T-cell (primary cell): ENCODE measurements at places on chromosomes 5 and 9.

DNA sequence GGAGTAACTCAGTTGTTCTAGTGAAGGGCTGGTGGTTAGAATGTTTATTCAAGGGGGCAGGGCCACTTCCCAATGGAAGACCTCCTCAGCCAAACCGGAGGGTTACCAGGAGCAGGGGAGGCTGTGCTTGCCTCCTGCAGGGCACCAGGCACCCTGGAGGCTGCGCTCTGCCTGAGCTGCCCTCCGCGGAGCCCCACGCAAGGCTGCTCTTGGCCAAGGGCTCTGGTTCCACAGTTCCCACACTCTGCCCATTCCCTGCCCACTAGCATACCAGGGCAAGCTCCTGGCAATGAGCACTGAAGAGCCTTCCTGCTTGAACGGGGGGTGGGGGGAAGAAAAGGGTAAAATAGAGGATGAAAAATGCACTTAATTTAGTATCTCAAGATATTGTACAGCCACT lies 35.5 kb upstream of the PTCH1 start:
- DNase-seq: no peak

DNA sequence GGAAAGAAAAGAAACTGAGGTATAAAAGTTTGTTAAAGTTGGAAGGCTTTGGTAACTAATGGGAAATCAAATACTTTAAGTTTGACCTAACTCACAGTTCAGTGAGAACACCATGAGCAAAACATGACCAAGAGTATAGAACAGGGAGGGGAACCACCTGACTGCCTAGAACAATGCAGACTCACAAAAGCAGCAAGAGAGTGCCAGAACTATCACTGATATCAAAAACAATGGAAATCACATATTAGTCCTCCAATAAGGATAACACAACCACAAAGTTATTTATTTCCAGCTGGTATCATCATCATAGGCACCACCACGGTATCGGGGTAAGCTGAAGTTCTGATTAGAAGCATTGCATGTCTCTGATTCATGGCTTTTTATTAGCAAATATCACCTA lies 77.5 kb downstream of the TRPM6 start:
- no peak for DNase-seq

GRCh38 chr5:72937517-72938061 lies 18.3 kb upstream of the FCHO2 start:
- DNase-seq: no peak

DNA sequence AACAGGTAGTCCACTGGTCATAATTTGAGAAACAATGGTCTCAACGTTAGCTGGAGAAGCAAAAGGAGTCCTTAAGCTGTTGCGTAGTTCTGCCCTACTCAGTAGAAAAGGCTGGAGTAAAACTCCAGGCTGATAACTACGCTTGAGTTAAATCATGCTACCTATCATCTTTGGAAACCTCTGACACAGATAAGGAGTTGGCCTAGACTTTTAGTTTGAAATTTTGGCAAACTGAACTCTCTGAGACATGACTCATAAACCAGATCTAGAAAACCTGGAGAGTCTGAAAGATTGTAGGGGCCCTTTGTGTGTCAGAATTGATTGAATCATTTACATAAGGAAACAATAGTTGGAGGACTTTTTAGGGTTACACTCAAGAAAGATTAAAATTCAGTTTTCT lies 26.3 kb downstream of the NMUR2 start:
- no peak for DNase-seq

DNA sequence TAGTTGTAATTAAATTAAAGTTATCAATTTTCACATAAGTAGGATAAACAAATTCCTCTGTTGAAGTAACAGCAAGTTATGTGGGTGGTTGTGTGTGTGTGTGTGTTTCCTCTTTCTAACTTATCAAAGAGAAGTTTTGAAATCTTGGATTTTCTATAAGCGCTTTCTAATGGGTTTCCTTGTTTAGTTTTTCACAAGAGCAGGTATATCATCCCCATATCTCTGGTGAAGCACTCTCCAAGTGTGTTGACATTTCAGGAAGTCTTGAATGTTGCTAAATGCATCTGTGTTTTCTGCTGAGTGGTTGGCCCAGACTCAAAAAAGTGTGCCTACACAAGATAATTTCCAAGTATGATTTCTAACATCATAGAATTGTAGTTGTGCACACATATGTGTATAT lies 43.3 kb downstream of the PRDM6 start:
- no peak for DNase-seq

DNA sequence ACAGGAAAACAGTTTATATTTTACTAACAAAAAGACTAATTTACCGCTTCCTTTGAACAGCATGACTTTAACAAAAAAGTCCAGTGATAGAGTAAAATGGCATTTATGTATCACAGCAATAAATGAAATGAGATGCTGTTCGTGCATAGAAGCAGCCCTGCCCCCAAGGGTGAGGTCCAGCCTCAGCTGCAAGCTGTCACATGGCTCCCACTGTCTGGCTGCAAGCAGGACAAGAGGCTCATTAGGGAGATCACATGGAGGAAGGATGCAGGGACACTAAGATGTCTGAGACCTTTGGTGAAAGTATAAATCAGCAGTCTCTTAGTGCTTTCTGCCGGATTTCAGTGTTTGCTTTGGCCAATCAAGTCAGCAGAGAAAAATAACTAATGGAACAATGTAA lies 23.0 kb downstream of the GDNF start:
- no peak for DNase-seq

DNA sequence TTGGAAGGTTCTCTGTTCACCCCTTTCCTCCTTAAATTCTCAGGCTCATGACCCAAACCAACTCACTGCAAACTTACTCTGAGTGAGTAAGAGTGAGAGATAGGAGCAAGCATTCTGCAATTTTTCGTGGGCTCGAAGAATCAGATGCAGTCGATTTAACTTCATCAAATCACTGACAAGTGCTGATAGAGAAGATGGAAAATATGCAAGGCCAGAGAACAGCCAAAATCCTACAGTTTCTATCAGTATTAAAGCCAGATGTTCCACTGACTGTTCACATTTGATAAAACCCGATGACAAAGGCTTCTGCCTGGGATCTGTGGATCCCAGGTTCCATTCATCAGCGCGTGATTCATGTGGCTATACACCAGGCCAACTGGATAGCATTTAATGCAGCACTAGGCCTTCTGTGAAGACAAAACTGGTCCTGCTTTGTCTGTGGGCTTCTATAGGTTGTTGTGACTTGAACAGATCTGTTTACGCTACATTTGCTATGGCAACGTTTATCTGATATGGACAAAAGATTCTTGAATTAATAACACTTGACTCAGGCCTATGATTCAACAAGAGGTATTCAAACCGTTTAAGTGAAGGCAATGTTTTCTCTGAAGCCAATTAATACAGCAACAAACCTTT lies 251.2 kb downstream of the NFIB start:
- no peak for DNase-seq

- no peak for DNase-seq
Measured at GRCh38 chr5:42596817-42597216, 159.8 kb upstream of the CCDC152 start.

- no peak for DNase-seq
Measured at GRCh38 chr5:32506799-32507198, 62.3 kb upstream of the ZFR start.

GRCh38 chr5:175859916-175860315 lies 11.5 kb upstream of the CPLX2 start:
- DNase-seq: no peak

DNA sequence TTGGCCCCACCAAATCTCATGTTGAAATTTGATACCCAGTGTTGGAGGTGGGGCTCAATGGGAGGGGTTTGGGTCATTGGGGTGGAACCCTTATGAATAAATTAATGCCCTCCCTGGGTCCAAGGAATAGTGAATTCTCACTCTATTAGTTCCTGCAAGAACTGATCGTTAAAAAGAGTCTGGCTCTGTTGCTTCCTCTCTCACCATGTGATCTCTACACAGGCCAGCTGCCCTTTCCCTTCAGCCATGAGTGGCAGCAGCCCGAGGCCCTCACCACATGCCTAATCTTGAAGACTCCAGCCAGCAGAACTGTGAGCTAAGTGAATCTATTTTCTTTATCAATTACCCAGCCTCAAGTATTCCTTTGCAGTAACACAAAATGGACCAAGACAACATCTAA lies 106.0 kb downstream of the CAAP1 start:
- no peak for DNase-seq

- DNase-seq: no peak
Measured at GRCh38 chr5:18114151-18114757, 480.0 kb downstream of the TAF11L14 start.

DNA sequence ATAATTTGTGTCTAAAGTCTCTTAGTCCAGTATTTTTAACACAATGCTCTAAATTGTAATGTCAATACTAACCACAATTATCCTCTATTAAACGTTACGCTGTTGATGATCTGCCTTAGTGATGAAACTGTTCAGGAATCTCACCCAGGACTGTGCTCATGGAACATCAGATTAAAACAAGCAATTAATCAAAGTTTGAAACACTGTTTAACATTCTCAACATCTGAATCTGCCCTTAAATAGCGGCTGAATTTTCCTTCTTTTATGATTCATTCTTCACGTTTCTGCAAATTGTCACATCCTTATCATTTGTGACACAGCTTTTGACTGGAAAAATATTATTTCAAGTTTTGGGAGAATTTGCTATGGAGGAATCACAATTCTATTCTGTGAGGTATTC lies 113.8 kb downstream of the MARCHF11 start:
- no peak for DNase-seq

DNA sequence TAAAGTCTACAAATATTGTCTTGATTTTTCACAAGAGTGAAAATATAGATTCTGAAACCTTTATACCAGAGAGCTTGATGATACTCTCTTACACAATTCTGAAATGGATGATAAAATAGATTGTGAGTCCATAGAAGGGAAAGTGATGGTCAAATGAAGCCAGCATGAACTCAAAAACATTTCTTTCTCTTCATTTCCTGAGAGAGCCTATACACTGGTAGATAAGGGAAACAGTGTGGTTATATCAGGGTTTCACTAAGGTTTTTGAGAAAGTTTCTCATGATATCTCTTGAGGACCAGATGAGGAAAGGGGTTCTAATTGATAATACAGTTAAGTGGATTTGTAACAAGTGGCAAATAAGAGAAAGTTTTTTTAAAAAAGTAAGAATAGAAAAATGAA lies 254.1 kb downstream of the PJA2 start:
- no peak for DNase-seq

DNA sequence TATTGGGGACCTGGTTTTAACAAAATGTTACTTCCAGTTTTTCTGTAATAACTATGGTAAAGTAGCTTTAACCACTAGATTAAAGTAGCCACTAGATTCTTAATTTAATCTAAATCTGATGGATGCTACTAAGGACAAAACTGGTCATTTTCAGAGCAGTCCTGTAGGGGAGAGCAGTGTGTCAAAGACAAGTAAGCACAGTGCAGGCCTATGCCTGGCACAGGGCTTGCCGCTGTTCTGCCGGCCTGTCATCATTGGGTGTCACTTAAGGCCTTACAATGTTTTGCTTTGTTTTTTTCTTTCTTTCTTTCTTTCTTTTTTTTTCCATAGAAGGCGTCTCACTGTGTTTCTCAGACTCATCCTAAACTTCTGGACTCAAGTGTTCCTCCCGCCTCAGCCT lies 53.0 kb upstream of the NXNL2 start:
- DNase-seq: no peak

GRCh38 chr5:115800108-115800507 lies 16.4 kb downstream of the CDO1 start:
- no peak for DNase-seq

- no peak for DNase-seq
Measured at GRCh38 chr9:87798261-87798833, 72.4 kb downstream of the CTSL start.

- no peak for DNase-seq
Measured at GRCh38 chr5:154402611-154403010, 43.2 kb upstream of the SAP30L start.

GRCh38 chr5:126499853-126500342 lies 76.7 kb downstream of the GRAMD2B start:
- DNase-seq: no peak

DNA sequence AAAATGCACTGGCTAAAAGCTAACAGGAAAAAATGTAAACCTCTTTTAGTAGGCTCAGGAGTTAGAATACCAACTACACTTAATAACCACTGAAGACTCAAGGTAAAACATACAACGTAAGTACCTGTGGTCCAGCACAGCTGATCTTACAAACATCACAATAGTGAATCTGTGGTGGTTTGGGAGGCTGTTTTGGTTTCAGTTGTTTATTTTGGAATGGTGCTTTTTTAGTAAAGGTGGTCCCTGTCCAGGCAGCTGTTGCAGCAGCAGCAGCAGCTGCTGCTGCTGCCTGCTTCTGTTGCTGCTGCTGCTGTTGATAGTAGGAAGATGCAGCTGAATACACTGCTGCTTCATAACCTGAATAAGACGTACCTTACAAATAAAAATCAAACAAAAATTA lies 37.9 kb downstream of the ZFR start:
- no peak for DNase-seq

- DNase-seq: no peak
Measured at GRCh38 chr5:116013207-116013785, 19.0 kb upstream of the ARL14EPL start.

DNA sequence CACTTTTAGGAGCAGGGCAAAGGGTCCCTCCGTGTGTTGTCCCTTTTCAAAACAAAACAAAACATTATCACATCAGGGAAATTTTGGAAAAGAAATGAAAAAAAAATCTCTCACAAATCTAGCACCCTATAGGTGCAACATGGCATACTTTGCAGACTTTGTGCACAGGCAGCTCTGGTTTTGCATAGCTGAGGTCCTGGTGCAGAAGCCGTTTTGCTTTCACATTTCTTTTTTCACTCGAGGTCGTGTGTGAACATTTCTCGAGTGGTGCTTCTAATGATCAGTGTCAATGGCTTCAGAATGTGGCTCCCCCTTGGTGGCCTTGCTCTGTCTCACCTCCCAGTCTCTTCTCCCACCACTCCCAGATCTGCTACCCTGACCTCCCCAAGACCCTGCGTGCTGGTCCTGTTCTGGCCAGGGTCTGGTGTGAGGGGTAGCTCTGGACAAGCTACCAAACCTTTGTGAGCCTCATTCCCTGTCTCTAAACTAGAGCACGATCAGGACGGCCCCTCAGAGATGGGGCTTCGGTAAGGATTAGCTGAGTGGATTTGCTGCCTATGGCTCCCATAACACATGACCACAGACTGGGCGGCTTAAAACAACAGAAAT lies 258.0 kb downstream of the NSG2 start:
- no peak for DNase-seq

DNA sequence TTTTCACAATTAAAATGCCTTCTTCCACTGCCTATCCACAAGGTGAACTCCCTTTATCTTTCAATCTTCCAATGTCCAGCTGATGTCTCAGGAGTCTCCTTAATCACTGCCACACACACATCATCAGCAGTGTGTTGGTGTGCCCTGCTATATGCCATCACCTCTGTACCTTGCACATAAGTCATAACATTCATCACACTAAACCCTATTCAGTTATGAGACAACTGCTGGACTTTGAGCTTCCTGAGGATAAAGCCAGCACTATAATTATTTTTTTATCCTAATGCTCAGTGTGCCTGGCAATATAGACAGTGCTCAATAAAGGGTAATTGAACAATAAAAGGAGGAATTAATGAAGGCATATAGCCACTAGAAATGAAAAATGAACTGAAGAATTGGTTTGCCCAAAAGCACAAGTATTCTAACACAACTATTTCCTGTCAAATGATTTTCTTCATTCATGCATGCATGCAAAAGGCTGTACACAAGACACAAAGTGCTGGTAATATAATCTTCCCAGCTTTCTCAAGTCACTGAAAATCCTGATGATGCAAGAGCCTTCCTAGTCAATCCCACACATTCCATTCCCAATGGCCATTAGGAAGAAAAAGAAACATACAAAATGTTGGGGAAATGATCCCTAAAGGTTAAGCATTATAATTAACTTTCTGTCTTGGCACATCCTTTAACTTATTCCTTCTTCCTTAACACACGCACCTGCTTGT lies 32.4 kb downstream of the LPAR1 start:
- no peak for DNase-seq

- DNase-seq: no peak
Measured at GRCh38 chr9:7067169-7067568, 309.4 kb downstream of the KDM4C start.
